ENCODE measurements at places on chromosomes 7 and 10.

DNA sequence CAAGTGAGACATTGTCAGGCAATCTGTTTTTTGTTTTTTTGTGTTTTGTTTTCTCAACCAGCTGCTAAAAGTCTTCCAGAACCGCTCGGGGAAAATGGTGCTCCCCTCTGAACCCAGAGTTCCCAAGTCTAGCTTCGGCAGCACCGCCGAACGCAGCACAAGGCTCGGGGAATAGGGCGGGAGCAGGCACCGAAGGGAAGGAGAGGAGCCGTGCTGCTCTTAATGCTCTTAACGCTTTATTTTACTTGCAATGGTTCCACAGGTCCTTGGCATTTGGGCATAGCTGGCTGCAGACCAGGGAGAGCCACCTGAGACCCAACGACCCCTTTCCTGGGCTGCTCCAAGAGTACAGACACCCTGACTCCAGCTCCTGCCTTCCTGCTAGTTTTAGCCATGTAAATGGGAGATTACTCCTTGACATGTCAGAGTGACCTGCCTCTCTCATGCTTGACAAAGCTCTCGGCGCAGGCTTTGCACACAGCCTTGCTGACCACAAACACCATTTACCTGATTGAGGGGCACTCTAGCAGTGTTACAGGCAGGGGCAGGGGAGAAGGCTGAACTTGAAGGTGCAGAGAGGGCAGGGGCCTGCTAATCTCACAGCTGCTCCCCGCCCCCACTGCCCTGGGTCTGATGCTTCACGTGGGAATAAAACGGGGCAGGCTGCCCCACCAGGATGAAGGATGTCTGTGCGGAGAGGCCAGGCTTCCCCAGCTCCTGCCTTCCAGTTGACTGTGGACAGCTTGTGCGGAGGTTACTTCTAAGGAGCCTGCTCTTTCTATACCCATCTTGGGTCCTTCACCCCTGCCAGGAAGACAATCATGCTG is 58.6 kb upstream of the EFCAB10 start:
- DNase-seq, result no peak

GRCh38 chr7:105940109-105940508 is 23.0 kb upstream of the CDHR3 start:
- DNase-seq, result peak; percentile 15

GRCh38 chr10:130038611-130039109 is 72.0 kb downstream of the C10orf143 start:
- no peak for DNase-seq

DNA sequence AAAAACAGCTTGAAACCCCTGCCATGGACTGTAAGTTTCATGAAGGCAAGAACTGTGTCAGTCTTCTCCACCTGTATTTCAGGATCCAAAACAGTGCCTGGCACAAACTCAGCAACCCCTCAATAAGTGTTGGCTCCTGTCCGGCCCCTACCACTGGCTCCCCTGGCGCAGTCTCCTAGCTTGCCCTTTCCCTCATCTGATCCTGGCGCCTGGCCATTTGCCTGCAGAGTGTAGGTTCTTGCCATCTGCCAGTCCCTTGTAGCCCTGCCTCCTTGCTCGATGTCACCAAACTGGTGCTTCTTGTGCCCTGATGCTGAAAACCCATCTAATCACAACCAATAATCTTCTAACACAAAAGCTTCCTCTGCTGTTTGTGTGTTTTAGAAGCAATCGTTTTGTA is 60.4 kb downstream of the LGI1 start:
- DNase-seq, result no peak

GRCh38 chr7:13201628-13202027 is 514.2 kb downstream of the ARL4A start:
- DNase-seq, result no peak

- no peak for DNase-seq
Measured at GRCh38 chr7:94160719-94161435, 156.7 kb upstream of the BET1 start.

- DNase-seq, result no peak
Measured at GRCh38 chr7:103784646-103785286, 204.7 kb downstream of the RELN start.

DNA sequence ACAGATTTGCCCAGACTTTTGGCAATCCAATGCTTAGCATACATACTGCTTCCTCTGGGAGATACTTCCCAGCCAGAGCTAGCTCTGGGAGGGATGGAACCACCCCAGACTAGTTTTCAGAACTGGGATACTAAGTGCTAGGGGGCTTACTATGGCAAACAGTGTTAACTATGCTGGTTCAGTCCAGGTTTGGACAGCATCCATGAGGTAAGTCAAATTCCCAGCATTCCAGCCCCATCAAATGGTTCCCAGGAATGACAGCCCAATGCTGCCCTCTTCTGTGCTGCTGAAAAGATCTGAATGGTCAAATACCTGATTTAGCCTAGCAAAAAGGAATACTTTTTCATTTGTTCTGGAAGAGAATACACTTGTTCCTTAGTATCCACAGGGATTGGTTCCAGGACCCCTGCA is 141.7 kb upstream of the CCDC6 start:
- no peak for DNase-seq

DNA sequence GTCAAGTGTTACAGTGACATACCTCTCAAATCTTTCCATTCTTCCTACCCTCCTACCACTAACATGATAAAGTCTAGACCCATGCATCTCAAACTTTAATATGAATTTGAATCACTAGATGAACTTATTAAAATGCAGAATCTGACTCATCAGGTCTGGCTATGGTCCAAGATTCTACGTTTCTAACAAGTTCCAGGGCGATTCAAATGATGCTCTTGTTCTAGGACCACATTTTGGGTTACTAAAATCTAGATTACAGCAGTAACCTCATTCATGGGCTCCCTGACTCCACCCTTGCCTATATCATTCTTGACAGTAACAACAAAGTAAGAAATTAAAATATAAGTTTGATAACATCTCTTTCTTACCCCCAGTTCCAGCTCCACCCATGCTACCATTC is 124.8 kb upstream of the LSM8 start:
- no peak for DNase-seq

GRCh38 chr7:75662579-75663301 is 76.0 kb downstream of the HIP1 start:
- no peak for DNase-seq

GRCh38 chr7:23098460-23098859 is 7.1 kb upstream of the KLHL7 start:
- no peak for DNase-seq

GRCh38 chr7:169276-170172 is 22.8 kb upstream of the FAM20C start:
- DNase-seq, result no peak

- DNase-seq, result no peak
Measured at GRCh38 chr10:44234483-44234875, 150.4 kb downstream of the CXCL12 start.

DNA sequence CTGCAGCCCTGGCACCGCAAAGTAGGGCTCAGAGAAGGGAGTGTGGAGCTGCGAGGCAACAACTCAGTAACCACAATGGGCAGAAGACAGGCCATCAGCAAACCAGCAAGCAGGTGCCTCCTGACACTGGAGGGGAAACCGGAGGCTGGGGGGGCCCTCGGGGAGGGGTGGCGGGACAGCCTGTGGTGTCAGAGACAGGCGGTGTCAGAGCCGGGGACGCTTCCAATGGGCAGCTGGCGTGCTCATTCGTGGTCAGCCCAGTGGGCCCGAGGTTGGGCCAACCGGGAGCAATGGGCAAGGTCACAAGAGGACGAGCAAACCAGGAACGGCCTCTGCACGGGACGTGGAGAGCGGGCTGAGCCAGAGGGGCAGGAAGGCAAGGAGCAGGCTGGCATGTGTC is 158.1 kb downstream of the MAD1L1 start:
- DNase-seq, result no peak

- DNase-seq, result no peak
Measured at GRCh38 chr10:33288127-33288526, 46.3 kb downstream of the NRP1 start.

- peak; percentile 27 for DNase-seq
Measured at GRCh38 chr10:89664203-89664602, 19.2 kb upstream of the PANK1 start.

DNA sequence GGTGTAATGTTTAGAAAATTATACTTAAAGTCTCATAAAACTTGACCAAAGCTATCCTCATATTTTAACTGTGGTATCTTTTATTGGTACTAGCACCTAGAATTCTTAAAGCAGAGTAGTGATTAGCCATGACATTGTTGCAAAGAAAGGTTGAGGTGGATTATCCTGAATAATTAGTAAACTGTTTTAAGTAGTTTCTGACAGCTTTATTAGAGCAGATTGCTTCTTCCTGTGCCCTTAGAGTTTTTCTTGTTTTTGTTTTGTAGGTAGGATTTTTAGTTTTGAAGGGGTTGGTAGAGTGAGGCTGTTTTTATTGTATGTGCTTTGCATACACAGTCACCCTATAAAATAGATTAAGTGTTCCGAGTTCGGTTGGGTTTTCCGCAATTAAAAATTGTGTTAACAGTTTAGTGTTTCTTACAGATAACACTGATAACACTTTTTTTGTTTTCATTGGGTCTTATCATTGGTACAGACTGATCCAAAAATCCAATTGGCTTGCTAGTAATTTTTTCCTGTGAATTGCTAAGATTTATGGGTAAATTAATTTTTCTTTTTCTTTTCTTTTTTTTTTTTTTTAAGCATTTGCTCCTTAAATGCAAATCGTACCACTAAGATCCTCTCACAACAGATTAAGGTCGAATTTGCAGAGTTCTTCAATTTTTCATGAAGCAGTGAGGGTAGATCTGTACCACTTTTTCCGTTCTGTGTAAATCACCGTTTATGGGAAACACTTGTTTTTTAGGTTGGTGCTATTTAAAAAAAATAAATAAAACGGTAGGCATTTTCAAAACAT is 2.1 kb upstream of the PBLD start:
- no peak for DNase-seq

DNA sequence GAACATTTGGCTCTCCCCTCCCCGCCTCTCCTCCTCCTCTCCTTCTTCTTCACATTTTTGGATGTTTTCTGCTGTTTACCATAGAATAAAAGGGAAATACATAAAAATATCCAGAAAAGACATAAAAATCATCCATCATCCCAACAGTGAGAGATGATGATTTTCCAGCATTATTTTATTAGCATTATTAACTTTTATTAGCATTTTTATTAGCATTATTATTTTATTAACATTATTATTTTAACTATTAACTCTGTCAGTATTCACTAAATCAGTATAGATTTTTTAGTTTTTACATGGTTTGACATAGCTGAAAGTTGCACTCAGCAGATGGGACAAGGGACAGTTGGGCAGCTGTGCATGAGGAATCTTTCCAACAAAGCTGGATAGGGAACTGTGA is 16.2 kb upstream of the SLC35B4 start:
- DNase-seq, result no peak

- peak; percentile 63 for DNase-seq
Measured at GRCh38 chr7:148963583-148964482, 64.5 kb downstream of the PDIA4 start.

- peak; percentile 51 for DNase-seq
Measured at GRCh38 chr10:50421026-50421719, 169.9 kb upstream of the ASAH2 start.

DNA sequence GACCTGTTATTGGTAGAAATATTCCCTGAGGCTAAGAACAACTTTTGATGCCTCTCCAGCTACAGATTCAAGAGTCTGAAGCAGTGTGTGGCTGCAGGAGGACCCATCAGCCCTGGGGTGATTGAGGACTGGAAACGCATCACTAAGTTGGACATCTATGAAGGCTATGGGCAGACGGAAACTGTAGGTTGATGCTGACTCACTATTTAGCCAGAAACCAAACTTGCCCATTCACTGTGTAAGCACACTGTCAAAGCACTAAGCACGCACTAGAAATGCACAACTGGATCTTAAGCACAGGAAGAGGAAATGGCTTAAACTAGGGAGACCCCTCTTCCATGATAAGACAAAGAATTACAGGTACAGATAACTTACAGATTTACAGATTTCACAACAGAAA is 20.8 kb downstream of the ACSM6 start:
- DNase-seq, result no peak

DNA sequence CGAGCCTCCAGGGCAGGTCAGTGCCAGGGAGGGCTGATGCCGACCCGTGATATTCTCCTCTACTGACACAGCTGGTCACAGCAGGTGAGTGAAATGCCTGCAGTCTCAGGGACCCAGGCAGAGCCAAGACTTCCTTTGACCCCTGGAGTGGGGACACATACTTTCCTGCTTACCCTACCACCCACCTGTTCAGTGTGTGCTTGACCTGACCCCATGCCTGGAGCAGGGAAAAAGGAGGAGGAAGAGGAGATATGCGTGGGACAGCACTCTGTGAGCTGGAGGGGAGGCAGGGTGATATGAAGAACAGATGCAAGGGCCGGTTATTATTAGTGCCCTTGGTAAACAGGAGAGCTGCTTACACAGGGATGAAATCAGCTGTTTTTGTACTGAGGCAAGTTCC is 40.8 kb upstream of the WIPF3 start:
- peak; percentile 45 for DNase-seq

GRCh38 chr7:35646289-35647023 is 48.5 kb downstream of the HERPUD2 start:
- peak; percentile 42 for DNase-seq

DNA sequence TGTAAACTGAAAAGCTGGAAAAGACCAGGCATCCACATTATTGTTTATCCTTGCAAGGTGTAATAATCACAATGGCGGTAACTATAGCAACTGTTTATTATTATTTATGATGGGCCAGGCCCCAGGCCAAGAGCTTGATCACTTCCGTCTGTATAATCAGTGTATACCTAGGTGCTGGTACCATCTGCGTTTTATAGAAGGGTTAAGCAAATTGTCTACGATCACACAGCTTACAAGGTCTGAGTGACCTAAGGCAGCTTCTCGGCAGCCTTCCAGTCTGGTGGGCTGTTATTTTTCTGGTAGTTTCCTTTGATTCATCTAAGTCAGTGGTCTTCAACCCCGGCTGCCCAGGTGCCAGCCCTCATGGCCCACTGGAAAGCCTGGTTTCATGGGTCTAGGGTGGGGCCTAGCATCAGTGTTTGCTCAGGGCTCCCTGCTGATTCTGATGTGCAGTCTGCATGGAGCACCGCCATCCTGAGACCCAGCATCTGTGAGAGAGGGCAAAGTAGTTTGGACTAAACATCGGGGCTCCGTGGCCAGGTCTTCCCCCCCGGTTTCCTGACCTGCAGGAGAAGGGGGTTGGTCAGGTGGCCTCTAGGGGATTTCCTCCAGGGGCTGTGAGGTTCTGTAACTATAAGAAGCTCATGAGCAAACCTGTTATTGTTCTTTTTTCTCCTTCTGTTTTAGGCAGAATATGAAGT is 146.4 kb downstream of the RGS10 start:
- no peak for DNase-seq

- no peak for DNase-seq
Measured at GRCh38 chr7:157188091-157188665, 49.5 kb downstream of the UBE3C start.

DNA sequence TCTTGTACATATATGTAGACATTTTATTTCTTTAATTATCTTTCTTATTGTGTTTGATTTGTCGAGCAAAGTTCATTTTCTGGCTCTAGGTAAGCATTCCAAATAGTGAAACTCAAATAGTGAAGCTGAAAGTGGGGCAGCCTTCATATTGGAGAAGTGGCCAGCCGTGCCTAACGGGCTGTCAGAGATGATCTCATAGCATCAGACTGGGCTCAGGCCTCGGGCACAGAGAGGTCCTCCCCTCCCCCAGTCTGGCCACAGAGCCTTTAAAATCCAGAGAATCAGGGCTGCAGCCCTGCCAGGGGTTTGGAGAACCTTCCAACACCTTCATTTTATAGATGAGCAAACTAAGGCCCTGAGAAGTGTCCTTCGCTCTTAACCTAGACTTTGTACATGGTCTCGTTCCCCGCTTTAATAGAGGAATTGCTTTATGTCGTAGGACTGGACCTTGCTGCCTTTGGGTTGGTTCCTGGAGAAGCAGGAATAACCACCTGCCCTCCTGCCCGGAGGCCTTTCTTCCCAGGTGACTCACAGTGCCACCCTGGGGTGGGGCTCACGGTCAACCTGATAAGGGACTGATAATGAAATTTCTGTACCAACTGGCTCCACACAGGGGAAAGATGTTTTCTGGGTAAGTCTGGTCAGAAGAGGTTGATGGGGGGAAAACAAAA is 7.3 kb downstream of the TSPAN15 start:
- no peak for DNase-seq
